ENCODE measurements at places on chromosomes 2 and 18.

- DNase-seq: no peak
Observed at GRCh38 chr2:32229635-32230034, 35.1 kb downstream of the NLRC4 start.

GRCh38 chr2:84314250-84314649, 144.8 kb downstream of the SUCLG1 start:
- no peak for DNase-seq

DNA sequence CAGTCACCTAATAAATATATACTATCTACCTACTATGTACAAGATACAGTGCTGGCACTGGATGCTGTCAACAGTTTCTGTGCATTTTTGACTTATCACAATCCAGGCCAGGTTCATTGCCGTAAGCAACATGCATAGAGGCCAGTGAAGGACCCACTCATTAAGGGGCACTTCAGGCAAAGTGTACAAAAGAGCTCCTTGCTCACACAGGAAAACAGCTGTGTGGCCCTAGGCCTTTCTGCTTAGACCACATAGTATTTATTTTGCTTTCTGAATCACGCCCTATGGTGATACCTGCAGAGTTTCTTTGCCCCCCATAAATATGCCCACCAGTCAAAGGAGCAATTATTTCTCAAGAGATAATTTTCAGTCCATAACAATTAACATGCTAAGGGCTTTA, 39.6 kb upstream of the STAT4 start:
- no peak for DNase-seq

DNA sequence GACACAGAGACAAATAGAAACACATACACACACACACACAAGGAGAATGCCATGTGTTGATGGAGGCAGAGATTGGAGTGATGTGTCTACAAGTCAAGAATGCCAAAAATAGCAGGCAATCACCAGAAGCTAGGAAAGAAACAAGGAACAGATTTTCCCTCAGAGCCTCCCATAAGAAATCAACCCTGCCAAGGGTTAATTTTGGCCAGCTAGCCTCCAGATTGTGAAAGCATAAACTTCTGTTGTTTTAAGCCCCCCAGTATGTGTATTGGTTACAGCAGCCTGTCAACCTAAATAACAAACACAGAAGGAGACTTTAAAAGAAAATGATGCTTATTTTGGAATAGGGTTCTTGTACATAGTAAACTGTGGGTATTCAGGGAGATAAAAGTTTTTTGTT, 5.6 kb upstream of the STK39 start:
- DNase-seq: no peak

DNA sequence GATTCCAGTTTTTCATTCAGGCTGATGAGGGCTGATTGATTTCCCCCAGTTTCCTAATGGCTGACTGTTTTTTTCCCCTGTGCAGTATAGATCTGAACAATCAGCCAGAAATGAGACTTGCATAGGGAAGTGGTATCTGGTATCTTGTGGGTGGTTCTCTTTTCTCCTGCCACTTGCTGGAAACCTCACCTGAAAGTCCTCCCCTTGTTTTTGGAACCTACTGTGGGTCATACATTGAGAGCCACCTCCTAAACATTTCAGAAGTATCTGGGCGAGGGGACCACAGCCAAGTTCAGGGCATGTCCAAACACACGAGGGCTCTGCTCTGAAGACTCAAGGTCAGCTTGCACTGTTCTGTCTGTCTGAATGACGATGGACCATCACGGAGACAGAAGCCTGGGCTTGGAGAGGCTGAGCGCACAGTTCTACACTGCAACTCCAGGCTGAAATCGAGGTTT, 19.3 kb downstream of the ALPK2 start:
- peak; percentile 33 for DNase-seq

DNA sequence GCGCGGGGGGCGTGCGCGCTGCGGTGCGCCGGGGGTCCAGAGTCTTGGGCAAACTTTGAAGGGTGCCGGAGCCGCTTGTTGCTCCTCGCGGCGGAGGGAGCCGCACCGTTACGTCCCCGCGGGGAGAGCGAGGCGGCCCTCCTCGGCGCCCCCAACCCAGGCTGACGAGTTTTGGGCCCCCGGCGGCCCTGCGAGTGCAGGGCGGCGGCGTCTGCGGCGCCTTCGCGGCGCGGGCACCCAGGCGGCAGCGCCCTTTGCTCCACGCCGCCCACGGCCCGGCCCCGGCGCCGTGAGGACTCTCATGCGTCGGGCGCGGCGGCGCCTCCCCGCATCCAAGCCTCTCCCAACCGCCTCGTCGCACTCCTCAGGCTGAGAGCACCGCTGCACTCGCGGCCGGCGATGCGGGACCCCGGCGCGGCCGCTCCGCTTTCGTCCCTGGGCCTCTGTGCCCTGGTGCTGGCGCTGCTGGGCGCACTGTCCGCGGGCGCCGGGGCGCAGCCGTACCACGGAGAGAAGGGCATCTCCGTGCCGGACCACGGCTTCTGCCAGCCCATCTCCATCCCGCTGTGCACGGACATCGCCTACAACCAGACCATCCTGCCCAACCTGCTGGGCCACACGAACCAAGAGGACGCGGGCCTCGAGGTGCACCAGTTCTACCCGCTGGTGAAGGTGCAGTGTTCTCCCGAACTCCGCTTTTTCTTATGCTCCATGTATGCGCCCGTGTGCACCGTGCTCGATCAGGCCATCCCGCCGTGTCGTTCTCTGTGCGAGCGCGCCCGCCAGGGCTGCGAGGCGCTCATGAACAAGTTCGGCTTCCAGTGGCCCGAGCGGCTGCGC, 814 bp downstream of the FZD7 start:
- DNase-seq: peak; percentile 12

DNA sequence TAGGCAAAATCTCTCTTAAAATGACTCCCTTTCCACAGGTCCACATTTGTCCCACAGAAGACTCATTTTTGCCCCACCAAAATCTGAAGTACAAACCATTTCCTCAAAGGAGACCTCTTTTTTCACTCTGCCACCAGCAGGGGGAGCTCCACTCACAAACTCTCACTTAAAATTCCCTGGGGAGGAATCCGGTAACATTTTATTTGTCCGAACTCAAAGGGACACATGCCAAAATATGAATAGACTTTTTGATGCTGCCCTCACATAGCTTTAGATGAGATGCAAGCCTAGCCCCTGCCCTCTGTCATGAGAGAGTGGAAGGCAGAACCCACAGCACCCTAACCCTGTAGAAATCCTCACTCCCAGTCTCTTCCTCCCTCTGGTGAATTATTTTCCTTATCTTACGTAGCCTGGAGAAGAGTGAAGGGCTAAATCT, 57.1 kb downstream of the RMDN2 start:
- DNase-seq: peak; percentile 64

GRCh38 chr2:12931186-12931844, 214.6 kb downstream of the TRIB2 start:
- DNase-seq: no peak

- DNase-seq: no peak
Observed at GRCh38 chr2:232632229-232632903, 1.0 kb upstream of the EFHD1 start.

DNA sequence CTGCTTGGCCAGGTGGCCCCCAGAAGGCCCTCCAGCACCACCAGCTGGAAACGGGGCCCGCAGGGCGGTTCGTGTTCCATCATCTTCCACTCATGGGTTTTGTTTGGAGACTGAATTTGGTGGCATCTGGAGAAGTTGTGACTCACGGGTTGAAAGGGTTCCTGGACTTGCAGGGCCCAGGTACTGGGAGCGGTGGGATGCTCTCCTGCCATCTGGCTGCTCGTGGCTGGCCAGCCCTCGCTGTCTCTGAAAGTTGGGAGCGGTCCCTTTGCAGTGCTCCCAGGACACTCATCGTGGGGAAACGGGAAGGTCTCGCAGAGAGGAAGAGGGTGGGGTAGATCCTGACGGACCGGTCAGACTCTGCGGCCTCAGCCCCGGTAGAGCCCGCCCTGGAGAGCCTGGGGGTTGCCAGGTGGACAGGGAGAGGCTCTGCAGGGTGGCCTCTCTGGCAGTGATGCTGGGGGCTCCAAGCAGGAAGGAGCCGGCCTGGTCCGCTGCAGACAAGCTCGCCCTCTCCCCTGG, 47.5 kb downstream of the TWIST2 start:
- DNase-seq: no peak

- DNase-seq: no peak
Observed at GRCh38 chr2:69010437-69011194, 2.4 kb upstream of the ANTXR1 start.

GRCh38 chr18:34710458-34710914, 388 bp downstream of the DTNA start:
- no peak for DNase-seq

DNA sequence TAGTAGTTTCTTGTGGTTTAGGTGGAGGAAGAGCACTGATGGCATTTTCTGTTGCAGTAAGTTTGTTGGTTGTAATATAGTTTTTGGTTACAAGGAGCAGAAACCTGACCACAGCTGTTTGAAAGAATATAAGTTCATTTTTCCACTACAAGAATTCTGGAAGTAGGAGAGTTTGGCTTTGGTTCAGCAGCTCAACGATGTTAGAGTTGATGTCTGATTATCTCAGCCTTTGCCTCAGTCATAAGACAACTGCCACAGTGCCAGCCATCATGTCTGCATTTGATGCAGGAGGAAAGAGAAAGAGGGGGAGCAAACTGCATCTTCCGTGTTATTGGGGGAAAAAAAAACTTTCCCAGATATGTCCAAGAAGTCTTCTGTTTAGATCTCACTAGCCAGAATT, 119.1 kb downstream of the LYPD1 start:
- no peak for DNase-seq

DNA sequence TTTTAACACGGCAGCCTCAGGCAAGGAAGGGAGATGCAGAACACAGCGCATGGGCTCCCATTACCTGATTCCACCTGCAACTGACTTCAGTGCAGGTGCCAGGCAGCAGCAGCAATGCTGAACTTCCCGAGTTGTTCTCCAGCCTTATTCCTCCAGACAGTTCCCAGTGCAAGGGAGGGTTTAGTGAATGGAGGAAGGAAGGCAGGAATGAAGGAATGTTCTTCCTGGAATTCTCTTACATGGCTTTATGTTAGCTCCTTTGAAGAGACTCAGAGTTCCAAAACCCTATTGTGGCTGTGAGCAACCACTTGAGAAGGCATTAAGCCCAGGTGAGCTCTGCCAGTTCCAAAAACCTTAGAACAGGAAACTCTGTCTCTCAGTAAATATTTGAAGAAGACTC, 45.5 kb downstream of the SERPINB7 start:
- no peak for DNase-seq

- DNase-seq: no peak
Observed at GRCh38 chr2:143615562-143615961, 486.3 kb downstream of the ARHGAP15 start.

- no peak for DNase-seq
Observed at GRCh38 chr18:74773171-74773624, 175.5 kb downstream of the ZNF407 start.

DNA sequence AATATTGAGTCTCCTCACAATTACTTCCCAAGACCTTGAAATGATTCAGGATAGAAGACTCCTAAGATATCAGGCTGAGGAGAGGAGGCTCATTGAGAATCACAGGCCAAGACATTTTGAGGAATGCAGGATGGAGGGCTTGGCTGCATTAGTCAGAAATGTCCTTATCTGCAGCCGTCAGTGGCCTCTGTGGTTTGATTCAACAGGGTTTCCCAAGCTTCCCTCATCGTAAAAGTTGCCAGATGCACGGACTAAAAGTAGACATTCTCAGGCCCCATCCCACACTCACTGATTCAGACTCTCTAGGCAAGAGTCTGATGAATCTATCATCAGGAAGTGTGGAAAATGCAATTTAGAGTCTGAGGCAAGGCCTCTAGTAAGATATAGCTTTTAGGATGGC, 34.0 kb upstream of the TMEM178A start:
- DNase-seq: no peak

GRCh38 chr2:230758566-230759480, 46.2 kb downstream of the CAB39 start:
- DNase-seq: no peak

GRCh38 chr2:219433666-219434467, 776 bp upstream of the SPEG start:
- peak; percentile 28 for DNase-seq

GRCh38 chr18:74276609-74277008, 15.2 kb downstream of the CYB5A start:
- DNase-seq: no peak

GRCh38 chr18:35116784-35117318, 75.6 kb downstream of the MAPRE2 start:
- DNase-seq: no peak

DNA sequence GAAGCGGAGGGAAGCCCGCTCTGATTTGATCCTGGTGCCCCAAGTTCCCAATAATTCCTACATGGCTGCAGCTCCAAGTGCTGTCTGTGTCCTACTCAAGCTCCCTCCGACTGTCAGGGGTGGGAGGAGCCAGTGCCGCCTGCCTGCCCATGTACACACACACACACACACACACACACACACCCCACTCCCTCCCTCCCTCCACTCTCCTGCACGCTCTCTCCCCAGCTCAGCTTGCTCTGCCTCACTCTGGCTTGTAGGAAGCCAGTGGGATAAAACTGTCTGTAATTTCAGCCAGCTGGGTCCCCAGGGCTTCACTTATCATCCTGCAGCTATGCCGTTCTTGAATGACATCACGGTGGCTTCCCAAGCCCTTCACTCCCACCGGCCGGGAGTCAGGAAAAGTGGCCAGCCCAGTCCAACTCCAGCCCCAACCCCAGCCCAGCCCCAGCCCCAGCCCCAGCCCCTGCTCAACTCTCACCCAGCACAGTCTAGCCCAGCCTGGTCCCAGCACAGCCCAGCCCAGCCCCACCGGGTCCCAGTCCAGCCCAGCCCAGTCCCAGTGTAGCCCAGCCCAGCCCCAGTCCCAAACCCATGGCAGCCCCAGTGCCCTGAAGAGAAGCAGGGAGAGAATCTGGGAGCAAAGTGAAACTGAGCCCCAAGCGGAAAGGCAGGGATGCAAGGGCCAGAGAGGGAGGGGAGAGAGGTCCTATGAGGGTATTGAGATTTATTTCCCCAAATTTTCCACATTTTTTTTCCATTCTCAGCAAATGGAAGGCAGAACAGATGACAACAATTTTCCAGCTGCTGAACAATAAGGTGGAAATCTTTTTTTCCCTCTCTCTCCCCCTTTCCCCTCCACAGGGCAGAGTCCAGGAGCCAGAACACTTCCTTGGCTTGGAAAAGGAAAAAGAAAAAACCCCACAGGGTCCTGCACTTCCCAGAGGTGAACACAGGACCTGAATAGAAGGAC, 144.0 kb downstream of the TNS1 start:
- DNase-seq: no peak

DNA sequence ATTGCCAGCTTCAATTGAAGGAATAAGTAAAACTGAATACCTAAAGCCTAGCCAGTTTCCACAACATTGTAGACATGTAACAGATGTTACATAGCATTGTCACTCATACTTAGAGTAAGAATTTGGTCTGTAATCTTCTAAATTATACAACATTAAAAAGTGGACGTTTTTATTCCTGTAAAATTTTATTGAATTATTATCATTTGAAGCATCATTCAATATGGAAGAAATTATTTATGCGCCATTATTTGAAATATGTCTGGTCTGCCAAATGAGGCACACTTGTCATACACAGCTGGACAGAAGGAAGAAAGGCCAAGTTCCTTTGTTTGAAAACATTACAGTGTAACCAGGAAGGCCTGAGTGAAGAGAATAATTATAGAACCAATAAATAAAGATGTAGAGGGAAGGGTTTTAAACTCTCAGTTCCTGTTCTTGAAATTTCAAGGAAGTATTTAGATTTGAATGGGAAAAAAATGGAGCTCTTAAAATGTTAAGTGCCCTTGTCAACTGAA, 575.5 kb downstream of the LRRTM4 start:
- no peak for DNase-seq

- DNase-seq: no peak
Observed at GRCh38 chr2:226581004-226581403, 218.6 kb downstream of the IRS1 start.

Measured in stimulated activated CD4-positive, alpha-beta T cell treated with anti-CD3 and anti-CD28 coated beads, Interleukin-4, amount 100 ng/mL, for 24 hours (primary cell).